ENCODE measurements at places on chromosomes 16 and 17. TPM values are rescaled to one million over a fixed set of nuclear protein-coding genes. Genes with fewer than 3 reads are reported as not detected.

- no peak for DNase-seq
Measured at GRCh38 chr17:2853283-2854142, 57.3 kb downstream of the RAP1GAP2 start.

- no peak for DNase-seq
Measured at GRCh38 chr17:35170968-35171771, 23.0 kb downstream of the SLC35G3 start.

ZNF469 gene
- polyA plus RNA-seq = 4.9 TPM

- no peak for DNase-seq
Measured at GRCh38 chr17:47204722-47205418, 4.3 kb upstream of the MYL4 start.

DNA sequence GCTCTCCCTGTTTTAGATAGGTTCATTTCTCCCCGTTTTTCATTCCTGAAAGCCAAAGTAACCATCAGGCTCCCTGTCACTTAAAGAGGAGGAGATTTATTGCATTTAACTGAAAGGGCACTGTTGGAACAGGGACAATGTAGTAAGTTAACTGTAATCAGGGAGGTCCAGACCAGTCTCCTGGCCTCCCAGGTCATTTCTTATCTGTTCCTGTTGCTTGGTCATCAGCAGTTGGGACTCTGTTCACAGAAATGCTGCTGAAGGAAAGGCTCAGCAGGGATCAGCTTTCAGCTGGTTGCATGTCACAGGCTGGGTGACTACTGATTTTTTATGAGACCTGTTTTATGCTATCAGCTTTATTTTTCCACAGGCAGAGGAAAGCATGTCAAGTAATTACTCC is 622.6 kb upstream of the GOT2 start:
- no peak for DNase-seq

All from forelimb muscle (tissue), 1 donor.